ENCODE measurements at places on chromosomes 1 and 21.

GRCh38 chr21:28884481-28884880 lies 108.2 kb downstream of the LTN1 start:
- no peak for DNase-seq

DNA sequence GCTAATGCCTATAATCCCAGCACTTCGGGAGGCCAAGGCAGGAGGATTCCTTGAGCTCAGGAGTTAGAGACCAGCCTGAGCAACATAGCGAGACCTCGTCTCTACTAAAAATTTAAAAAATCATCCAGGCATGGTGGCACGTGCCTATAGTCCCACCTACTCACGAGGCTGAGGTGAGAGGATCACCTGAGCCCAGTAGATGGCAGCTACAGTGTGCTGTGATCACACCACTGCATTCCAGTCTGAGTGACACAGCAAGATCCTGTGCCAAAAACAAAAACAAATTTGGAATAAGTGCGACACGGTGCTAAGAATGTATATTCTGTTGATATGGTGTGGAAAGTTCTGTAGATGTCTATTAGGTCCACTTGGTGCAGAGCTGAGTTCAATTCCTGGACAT lies 15.1 kb downstream of the USP33 start:
- DNase-seq = no peak

DNA sequence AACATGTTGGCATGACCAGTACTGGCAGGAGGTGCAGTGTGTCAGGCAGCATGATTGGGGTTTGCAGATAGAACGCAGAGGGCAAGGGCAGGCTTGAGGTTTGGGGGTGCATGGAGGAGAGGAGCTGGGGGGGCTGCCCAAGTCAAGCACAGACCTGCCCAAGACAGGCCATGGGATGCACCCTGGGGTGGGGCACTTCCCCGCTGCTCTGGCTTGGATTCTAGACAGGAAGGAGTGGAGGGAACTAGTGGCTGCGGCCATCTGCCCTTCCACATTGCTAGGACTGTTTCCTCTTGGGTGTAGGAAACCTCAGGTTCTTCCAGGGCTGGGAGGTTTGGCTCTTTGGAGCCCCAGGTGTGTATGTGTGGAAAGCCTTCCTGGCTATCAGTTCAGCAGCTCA lies 3.0 kb downstream of the PDXK start:
- DNase-seq = no peak

- DNase-seq = no peak
Observed at GRCh38 chr1:47331875-47332274, 1.7 kb upstream of the CMPK1 start.

DNA sequence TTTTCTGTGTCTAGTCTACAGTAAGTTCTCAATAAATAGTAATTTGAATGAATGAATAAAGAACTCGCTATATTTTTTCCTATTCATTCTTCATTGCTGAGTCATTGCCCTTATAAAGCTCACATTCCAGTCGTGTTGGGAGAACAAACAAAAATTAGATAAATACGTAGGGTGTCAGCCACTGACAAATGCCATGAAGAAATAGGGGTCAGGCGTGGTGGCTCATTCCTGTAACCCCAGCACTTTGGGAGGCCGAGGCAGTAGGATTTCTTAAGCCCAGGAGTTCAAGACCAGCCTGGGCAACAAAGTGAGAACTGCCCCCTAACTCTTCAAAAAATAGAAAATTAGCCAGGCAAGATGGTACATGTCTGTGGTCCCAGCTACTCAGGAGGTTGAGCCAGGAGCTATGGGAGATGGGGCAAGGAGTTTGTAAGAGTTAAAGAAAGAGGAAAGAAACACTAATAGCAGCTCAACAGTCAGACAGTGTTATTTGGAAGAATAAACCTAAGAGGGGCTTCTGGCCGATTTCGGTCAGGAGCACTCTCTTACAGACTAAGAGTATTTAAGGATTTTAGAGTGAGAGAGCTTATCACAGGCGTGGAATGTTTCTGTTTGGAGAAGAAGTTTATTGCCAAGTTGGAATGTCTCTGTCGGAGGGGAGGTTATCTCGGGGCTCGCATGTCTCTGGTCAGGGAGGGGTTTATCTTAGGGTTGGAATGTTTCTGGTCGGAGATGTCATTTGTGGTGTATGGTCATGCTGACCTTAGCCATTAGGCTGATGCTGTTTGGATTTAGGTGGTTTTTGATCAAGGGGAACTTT lies 1.8 kb upstream of the CHML start:
- peak; percentile 24 for DNase-seq

DNA sequence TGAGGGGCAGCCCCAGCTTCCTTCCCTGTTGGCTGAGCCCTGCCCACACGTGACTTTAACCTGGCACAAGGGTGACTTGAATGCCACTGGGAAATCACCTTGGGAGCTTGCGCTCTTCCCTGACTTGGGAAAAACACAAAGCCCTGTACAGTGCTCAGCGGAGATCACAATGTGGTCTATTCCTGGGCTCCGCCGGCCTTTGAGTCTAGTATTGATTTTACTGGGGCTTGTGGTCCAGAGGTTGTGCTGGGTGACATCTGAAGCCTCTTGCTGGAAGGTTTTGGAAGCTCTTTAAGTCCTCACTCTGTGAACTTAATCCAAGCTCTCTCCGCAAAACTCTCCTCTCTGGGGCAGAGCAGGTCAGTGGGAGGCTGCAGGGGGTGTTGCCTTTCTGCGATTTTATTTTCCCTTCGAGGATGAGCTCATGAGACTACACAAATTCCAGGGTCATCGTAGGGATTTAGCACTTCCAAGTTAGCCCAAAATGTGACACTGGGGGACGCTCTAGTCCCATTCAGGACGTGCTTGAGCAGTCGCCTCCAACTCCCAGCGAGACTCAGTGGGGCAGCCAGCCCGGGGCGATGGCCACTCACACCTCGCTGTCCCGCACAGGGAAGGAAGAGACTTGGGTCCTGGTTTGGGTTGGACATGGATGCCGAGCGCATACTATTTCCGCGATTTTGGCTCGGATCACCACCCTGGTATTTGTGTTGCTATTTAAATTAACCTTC lies 291.9 kb upstream of the AJAP1 start:
- no peak for DNase-seq

DNA sequence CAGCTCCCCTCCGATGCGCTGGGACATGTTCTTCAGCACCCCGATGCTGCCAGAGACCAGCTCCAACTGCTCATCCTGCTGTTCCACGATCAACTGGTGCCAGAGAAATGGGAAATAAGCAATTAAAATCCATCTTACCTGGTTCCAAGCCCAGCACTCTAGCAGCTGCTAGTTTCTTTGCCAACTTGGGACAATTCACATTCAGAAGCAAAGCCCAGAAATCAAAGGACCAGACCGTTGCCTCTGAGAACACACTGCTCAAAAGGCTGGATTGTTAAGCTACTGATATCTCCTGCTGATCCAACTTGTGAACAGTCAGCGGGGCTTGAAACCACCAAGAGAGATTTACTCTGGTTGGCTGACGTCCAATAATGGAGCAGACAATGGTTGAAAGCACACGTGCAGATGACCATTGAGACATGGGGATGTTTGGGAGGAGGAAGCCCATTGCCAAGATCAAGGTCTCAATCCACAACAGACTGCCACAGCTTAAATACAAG lies 34.4 kb downstream of the STX6 start:
- no peak for DNase-seq

GRCh38 chr1:53526451-53527101 lies 67.4 kb downstream of the DMRTB1 start:
- peak; percentile 84 for DNase-seq

GRCh38 chr1:45221716-45222115 lies 15.3 kb upstream of the ZSWIM5 start:
- no peak for DNase-seq

DNA sequence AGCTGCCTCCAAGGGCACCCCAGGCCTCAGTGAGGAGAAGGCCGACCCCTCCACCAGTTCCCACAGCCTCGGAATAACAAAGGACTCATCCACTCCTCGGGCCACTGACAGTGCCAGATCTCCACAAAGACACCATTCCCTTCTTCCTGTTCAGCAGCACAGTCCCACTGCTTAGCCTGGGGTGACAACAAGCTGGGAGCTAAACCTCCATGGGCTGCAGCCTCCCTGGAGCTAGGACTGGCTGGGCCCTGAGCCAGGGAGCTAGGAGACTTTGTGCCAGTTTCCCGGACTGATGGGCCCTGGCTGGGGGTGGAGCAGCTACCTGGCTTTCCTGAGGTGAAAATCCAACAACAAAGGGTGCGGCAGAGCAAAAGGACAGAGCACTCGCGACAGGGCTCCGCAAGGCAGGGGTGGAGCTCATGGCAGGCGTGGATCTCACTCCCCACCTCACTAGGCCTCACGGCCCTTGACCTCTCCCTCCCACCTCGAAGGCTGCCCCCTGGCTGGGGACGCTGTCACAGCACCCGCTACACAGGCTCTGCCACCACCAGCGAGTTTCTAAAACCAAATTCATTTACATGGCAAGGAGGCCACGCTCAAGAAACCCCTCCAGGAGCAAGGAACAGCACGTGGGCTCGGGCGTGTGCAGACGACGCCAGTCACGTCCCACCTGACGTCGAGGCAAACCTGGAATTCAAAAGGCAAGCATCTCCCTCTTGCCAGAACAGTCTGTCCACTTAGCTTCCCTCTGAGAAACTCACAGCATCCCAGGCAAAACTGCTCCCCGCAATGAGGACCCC lies 13.8 kb downstream of the SLC35E2B start:
- DNase-seq = no peak

GRCh38 chr1:28782011-28782410 lies 30.0 kb upstream of the OPRD1 start:
- no peak for DNase-seq

DNA sequence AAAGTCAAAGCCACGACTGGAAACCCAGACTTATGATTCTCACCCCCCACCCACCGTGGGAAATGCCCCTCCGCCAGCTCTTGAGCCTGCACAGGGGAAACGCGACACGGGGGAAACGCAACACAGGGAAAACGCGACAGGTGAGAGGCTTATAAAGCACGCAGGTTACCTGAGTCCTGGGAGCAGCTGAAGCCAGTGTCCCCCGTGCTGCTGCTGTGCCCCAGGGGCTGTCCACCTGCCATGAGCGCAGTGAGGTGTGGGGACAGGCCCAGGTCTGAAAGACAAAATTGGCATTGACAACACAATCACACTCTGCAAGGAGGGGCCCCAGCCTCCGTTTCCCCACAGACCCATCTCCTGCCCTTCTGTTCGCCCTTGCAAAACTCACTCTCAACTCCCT lies 46.3 kb downstream of the GPR161 start:
- no peak for DNase-seq

DNA sequence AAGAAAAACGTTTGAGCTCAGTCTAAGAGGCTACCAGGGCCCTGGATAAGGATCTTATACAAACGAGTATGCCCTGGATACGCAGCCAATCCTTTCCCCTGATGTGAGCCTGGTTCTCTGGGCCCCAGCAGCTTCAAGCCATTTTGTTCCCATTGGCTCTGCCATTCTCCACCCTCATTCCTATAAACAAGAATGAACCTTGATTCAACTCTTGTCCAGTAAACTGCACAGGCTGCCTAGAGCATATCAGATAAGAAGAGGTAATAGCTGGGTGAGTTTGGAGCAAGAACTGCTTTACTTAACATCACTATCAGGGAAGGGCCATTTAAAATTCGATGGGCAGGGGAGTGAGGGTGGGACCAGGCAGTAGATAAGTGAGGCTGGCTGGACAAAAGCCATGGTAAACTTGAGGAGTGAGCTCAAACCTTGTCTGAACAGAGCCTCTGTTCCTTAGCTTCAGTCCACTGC lies 11.3 kb downstream of the BTG2 start:
- no peak for DNase-seq

- no peak for DNase-seq
Observed at GRCh38 chr1:16464917-16465625, 24.5 kb downstream of the NECAP2 start.

Data from AG08395 (cell line).